ENCODE measurements at places on chromosomes 12 and 14. TPM values are rescaled to one million over a fixed set of nuclear protein-coding genes. Genes with fewer than 3 reads are reported as not detected.

SAMD4A gene
- total RNA-seq = 5.2 TPM

DNA sequence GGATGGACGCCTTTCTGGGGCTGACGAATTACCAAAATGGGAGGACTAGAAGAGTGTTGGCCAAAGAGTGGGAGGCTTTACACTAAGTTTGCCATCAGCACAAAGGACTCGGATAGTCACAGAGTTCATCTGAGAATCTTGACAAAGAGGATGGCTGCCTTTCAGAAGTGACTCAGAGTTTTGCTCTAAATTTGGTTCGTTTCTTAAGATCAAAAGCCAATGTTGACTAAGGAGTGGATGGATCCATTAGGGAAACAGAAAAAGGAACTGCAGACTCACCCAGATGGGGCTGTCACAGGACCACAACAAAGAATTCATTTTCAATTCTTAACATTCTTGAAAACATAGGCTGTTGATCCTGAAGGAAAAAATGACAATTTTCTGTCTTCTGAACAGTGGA lies 81.3 kb upstream of the DUSP6 start:
- 0 out of 2 replicates have a peak, but pooled peaks cover 3% of the 10 kb centered on the region for H3K4me1 ChIP-seq
- peaks cover 12% of the 10 kb centered on the region for H3K36me3 ChIP-seq
- H3K4me3 ChIP-seq = no peak overlapping the region
- DNase-seq = no peak

DNA sequence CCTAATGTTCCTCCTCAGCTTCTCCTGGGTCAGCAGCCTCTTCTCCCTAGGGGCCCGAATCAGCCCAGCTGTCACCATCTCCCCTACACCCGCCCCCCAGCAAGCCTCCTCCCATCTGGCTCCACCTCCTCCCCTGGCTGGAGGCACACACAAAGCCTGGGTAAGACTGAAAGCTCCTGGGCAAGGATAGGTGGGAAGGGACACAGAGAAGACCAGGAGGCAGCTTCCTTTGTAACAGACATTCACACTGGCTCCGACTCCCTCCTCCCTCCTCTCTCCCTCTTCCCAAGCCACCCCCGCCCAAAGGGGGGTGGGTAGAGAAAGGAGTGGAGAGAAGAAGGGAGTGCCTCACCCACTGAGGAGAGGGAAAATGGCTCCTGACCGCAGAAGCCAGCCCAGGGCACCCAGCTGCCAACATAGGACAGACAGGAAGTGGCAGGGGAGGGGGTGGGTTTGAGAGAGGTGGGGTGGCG lies 4.0 kb downstream of the CHD4 start:
- peaks cover 72% of the 10 kb centered on the region for H3K36me3 ChIP-seq
- no peak for DNase-seq
- H3K27me3 ChIP-seq = no peaks in the 10 kb centered on the region

EMP1 gene
- total RNA-seq = 0.66 TPM

APOF gene
- 0.11 TPM for total RNA-seq

PRIMA1 gene
- 4.9 TPM for total RNA-seq

GRCh38 chr12:27592548-27592947 lies 68.5 kb downstream of the PPFIBP1 start:
- DNase-seq = no peak
- H3K27ac ChIP-seq = no peak overlapping the region
- 0 out of 2 replicates have a peak, but pooled peaks cover 3% of the 10 kb centered on the region for H3K36me3 ChIP-seq
- peaks cover 14% of the 10 kb centered on the region for H3K4me1 ChIP-seq
- H3K27me3 ChIP-seq = no peaks in the 10 kb centered on the region
- no peak overlapping the region for H3K4me3 ChIP-seq

DNA sequence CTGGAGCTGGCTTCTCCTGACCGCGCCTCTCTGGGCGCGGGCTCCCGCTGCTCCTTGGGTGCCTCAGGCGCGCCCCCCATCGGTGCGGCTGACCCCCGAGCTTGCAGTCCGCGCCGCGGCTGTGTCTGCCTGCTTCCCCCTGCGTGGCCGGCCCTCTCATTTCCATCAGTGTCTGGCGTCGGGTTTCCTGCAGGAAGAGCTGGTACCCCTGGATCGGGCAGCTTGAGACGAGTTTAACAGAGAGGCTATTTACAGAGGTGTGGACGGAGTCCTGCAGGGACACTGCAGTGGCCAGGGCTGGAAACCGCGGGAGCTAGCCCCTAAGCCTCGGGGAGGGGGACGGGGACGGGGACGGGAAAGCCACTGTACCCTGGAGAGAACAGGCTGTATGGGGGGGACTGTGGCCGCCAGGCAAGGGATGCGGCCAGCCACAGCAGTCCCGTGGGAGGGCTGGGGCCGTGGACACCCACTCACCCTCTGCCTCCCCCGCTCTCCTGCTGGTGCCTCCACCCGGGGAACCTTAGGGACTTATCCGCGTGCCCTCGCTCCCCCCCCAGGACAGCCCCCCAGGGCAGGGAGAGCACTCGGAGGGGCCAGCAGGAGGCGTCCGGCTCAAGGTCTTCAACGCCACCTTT lies 3.7 kb upstream of the CACNA2D4 start:
- H3K36me3 ChIP-seq = no peaks in the 10 kb centered on the region
- peak; percentile 51 for DNase-seq
- H3K27me3 ChIP-seq = 0 out of 2 replicates have a peak, but pooled peaks cover 2% of the 10 kb centered on the region
- peaks cover 12% of the 10 kb centered on the region for H3K4me1 ChIP-seq
- no peak overlapping the region for H3K27ac ChIP-seq

- H3K27ac ChIP-seq = no peak overlapping the region
- no peak overlapping the region for H3K4me3 ChIP-seq
- no peaks in the 10 kb centered on the region for H3K36me3 ChIP-seq
- H3K4me1 ChIP-seq = no peaks in the 10 kb centered on the region
- H3K27me3 ChIP-seq = no peaks in the 10 kb centered on the region
Measured at GRCh38 chr14:34650786-34651584, 21.0 kb upstream of the SNX6 start.

DNA sequence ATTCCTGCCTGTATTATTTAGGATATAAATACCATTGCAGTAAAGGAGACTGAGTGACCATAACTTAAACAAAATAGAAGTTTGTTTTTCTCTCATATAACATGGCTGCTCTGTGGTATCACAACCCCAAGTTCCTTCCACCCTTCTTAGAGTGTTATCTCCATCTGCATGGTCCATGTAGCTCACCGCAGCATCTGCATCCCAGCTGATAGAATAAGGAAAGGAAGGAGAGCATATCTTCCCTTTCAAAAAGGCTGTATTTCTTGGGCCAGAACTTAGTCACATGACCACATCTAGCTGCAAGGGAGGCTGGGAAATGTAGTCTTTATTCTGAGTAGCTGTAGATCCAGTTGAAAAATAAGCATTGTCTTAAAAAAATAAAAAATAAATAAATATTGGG lies 184.8 kb upstream of the NUDT4 start:
- H3K4me3 ChIP-seq = no peak overlapping the region
- H3K27ac ChIP-seq = no peak overlapping the region
- no peaks in the 10 kb centered on the region for H3K27me3 ChIP-seq
- DNase-seq = no peak
- H3K36me3 ChIP-seq = peaks cover 4% of the 10 kb centered on the region

KRT79 gene
- not detected for total RNA-seq
